ENCODE measurements at places on chromosomes 2 and 18.

DNA sequence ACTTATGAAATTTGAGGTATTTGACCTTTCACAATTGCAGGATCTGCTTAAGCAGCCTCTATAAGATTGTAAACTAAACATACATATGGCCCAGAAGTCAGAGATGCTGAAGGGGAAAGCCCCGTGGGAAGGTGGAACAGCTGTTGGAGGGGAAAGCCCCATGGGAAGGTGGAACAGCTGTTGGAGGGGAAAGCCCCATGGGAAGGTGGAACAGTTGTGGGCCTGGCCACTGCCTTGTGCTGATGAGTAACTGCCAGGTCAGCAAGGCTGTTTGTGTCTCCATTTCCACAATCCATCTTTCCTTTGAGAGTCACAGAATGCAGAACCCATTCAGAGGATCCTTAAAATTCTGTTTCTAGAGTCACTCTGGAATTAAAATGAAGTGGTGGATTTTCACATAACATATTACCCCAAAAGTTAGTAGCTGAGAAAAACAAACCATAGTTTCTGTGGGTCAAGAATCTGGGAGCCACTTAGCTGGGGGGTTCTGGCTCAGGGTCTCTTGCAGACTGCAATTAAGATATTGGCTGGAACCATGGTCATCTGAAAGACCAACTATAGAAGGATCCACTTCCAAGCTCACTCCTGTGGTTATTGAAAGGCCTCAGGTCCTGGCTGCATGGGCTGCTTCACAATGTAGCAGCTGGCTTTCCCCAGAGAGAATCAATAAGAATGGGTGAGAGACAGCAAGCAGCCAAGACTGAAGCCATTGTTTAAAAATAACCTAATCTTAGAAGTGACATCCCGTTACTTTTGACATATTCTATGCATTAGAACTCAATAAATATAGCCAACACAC lies 86.6 kb upstream of the CAVIN2 start:
- DNase-seq = peak; percentile 100

- DNase-seq = peak; percentile 87
These were observed 15.3 kb downstream of the PMS1 start for GRCh38 chr2:189799531-189799930.

DNA sequence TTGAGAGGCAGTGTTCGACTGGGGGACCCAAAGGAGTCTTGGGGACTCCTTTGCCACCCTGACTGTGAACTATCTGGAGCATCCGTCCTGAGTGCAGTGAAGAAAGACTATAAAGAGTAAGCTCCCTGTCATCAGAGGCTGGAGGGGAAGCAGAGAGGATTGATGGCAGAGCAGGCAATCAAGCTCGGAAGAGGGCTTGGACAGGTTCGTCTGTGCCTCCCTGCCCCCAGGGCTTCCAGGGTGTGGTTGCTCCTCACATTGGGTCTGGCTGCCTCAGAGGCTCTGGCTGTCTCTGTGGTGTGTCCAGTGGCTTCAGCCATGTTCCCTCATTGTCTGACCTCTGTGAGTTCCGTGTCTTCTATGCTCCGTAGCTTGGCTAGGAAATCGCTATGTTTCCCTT lies 13.8 kb upstream of the EN1 start:
- DNase-seq = no peak

GRCh38 chr2:195779491-195779890 lies 122.5 kb downstream of the SLC39A10 start:
- no peak for DNase-seq

DNA sequence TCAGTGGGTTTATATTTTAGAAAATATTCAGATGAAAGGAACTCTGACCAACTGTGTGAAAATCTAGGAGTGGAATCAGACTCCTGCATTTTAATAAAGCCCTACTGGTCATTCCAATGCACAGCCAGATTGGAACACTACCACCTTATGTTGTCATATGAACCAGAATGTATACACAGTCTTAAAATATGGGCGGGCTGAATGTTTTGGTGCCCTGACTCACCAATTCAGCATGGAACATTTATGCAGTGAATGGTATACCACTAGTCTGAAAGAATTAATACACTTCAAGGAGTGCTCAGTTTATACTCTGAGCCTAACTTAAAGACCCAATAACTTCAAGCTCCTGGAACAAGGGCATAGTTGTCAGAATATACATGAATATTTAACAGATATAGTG lies 280.9 kb upstream of the TCF4 start:
- DNase-seq = no peak

DNA sequence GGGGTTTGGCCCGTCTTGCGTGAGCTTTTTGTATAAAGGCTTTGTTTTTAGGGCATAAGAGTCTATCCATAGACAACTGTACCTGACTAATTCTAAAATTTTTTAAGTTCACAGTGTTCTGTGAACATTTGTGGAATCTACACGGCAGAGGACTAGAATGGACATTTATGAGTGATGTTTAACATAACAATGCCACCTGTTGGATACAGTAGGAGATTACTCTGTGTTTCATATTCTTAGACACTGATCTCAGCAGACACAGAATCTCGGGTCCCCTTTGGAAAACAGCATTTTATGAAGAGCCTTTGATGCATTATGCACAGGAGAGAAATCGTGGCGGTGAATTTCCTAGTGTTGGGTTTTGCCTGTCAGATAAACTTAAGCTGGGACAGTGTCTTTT lies 752.2 kb downstream of the DPP10 start:
- no peak for DNase-seq

DNA sequence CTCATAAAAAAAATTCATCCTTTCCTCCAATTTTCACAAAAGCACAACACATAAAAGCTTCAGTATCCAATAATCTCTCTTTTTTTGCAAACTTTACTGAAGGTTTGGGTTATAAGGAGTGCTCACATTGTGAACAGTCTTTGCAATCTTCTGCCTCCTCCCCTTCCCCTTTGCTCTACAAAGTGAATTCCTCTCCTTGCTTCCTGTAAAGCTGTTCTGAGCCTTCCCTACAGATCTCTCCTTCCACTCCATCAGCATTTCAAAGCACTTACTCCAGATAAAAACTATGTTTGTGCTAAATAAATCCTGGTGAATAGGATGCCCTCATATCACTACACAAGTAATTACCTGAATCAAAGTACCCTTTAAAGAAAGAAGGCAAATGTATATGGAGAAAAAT lies 4.6 kb upstream of the PDK1 start:
- DNase-seq = no peak

GRCh38 chr2:18551623-18552022 lies 8.8 kb downstream of the RDH14 start:
- no peak for DNase-seq

GRCh38 chr2:123785332-123785731 lies 239.8 kb upstream of the CNTNAP5 start:
- no peak for DNase-seq

DNA sequence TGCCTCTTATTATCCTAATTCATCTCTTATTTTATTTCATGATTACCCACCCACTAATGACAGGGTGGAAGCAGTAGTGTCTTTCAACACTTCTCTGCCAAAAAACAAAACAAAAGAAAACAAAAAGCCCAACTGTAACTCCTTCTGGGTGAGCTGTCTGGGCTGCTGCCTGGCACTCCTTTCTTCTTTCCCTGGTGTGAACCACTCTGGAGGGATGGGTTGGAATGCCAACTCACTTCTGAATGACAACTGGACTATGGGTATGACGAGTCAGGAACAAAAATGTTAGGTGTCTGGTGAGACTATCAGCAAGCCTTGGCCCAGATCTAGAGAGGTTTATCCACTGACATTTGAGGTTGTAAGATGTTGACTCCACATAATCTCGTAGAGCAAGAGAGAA lies 88.3 kb upstream of the ITGB6 start:
- DNase-seq = no peak

GRCh38 chr2:9083287-9083686 lies 79.8 kb upstream of the MBOAT2 start:
- DNase-seq = no peak

DNA sequence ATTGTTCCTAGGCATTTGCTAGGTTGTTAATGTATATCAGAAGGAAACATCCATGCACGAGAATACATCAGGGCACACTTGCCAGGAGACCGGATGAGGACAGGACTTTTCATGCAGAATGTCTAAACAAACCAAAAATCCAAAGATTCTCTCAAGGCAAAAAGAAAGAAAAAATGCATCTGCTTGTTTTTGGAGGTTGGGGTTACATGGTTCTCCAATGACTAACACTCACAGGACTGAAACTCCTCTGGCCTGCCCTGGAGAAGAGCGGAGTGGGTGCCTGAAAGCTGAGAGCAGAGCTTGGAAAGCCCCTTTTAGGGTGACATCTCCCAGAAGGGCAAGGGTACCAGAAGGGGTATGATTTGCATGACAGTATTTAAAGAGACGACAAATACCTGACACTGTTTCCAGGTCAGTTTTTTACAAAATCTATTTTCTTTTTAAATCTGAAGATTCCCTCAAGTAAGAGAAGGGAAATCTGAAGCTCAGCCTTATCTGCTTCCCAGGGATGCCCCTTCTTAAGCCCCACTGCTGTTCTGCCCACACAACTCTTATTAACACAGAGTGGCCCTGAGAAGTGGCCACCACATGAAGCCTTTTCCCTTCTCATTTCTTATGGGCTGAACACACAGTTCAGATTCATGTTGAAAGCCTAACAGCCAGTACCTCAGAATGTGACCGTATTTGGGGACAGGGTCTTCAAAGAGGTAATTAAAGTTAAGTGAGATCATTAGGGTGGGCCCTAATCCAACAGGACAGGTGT lies 216.4 kb downstream of the STK39 start:
- no peak for DNase-seq

GRCh38 chr2:219086196-219086595 lies 25.5 kb upstream of the IHH start:
- no peak for DNase-seq

GRCh38 chr2:205408696-205409095 lies 273.6 kb upstream of the NRP2 start:
- DNase-seq = no peak

GRCh38 chr2:31886700-31887099 lies 124.1 kb downstream of the MEMO1 start:
- no peak for DNase-seq

- no peak for DNase-seq
These were observed 134.4 kb downstream of the COL4A4 start for GRCh38 chr2:227029426-227030105.

GRCh38 chr2:96144481-96145035 lies 682 bp downstream of the DUSP2 start:
- no peak for DNase-seq

DNA sequence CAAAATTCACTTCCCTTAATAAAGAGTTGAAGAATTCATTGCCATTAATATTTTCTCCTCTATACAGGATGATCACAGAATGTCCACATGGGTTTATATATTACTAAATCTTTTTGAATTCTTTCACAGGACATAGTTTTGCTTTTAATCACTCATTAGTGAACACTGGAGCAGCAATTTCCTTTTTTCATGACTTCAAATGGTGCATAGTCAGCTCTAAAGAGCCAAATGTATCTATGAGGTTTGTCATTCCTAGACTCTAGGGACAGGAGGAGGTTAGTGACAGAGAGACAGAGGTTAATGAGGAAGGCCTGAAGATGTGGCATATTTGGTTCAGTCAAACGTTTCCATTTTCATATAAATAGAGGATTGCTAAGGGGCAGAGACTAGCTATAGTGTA lies 111.8 kb downstream of the FSHR start:
- DNase-seq = no peak

GRCh38 chr2:70645733-70646419 lies 92.2 kb upstream of the TGFA start:
- no peak for DNase-seq

- no peak for DNase-seq
These were observed 118.2 kb downstream of the ARHGEF4 start for GRCh38 chr2:130954873-130955272.

- DNase-seq = no peak
These were observed 135.0 kb downstream of the HDAC4 start for GRCh38 chr2:239265681-239266433.

GRCh38 chr2:14015113-14015630 lies 617.3 kb upstream of the LRATD1 start:
- no peak for DNase-seq

DNA sequence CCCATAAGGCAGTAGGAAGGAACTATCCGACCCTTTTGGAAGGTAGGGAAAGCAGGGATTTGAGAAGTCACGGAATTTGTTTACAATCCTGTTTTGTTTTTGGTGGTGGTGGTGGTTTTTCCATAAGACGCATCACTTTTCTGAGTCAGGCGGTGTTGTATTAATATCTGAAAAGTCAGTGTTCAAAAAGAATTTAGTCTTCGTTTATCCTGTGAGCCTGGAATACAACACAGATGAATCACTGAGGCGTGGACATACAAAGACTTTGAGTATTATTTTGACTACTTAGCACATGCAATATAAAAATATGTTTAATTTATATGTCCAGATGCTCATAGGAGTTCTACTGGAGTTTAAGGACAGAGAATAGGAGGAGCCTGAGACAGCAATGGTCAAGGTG lies 785 bp downstream of the ZNF892 start:
- DNase-seq = no peak

DNA sequence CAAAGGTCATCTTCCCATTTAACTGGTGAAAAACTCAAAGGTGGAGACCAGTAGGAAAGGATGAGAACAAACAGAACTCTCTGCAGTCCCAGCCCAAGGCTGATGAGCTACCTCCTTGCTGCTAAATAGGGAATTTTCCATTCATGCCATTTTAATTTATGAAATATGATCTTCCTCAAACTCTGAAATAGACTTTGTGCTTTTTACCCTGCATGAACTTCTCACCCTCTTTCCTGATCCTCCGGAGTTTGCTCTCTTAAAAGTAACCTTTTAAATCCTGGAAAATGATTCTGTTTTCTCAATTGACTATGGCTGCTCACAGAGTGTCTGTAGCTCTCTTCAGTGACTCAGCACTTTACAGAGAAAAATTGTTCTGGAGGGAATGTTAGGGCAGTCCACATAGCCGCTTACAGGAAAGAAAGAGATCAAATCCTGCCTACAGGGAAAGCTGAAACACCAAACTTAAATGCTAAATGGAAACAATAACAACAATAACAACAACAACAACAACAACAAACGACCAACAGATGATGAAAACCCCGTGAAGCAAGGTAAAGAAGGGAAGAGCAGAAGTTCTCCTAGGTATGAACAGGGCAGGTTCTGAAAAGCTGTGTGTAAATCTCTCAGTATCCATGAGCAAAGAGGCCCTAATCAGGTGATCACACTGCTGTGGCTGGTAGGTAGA lies 79.8 kb upstream of the SESTD1 start:
- peak; percentile 20 for DNase-seq

- no peak for DNase-seq
These were observed 79.5 kb upstream of the YWHAQ start for GRCh38 chr2:9710311-9710710.

GRCh38 chr2:232242316-232242715 lies 136.2 kb upstream of the ALPP start:
- no peak for DNase-seq

GRCh38 chr2:41723526-41723925 lies 324.3 kb upstream of the PKDCC start:
- DNase-seq = peak; percentile 88

- DNase-seq = peak; percentile 84
These were observed 28.2 kb upstream of the BCL11A start for GRCh38 chr2:60581433-60582282.

GRCh38 chr2:75055820-75056675 lies 97.6 kb downstream of the POLE4 start:
- no peak for DNase-seq

Measured in SJCRH30 (cell line).